ENCODE measurements at places on chromosomes 12 and 14.

- DNase-seq: no peak
These were observed 36.7 kb downstream of the PRICKLE1 start for GRCh38 chr12:42552822-42553221.

- DNase-seq: no peak
These were observed 9.0 kb downstream of the ASIC1 start for GRCh38 chr12:50066402-50066801.

DNA sequence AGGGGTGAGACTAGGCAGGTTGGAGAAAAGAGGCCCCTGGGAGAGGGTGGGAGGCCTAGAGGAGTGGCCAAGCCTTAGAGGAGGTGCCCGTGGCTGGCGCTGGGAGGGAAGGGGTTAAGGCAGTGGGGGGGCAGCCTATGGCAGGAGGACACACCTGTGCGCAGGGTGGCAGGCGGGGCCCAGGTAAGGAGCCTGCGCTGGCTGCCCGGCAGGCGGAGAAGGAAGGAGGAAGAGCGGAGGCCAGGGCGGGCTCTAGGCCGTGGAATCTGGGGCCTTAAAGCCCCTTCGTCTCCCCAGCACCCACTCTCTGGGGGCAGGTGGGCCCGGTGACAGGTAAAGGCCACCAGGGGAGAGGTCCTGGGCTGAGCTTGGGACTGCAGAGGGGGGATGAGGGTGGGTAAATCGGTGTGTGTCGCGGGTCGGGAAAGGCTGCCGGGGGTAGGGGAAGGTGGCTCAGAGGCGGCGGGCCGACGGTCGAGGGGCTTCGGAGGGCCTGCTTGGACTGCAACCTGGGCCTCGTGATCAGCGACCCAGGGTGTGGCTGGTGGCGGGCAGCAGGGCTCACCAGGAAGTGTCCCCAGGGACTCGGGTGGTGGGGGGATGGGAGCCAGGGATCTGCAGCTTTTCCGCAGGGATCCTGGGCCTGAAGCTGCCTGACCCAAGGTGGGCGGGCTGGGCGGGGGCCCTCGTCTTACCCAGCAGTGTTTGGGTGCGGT is 7.3 kb downstream of the PHB2 start:
- no peak for DNase-seq

- no peak for DNase-seq
These were observed 145.9 kb downstream of the DUSP6 start for GRCh38 chr12:89206390-89206789.

GRCh38 chr12:116332705-116333380 is 55.4 kb upstream of the MED13L start:
- DNase-seq: no peak

GRCh38 chr14:96393071-96393691 is 1.3 kb downstream of the AK7 start:
- DNase-seq: no peak

DNA sequence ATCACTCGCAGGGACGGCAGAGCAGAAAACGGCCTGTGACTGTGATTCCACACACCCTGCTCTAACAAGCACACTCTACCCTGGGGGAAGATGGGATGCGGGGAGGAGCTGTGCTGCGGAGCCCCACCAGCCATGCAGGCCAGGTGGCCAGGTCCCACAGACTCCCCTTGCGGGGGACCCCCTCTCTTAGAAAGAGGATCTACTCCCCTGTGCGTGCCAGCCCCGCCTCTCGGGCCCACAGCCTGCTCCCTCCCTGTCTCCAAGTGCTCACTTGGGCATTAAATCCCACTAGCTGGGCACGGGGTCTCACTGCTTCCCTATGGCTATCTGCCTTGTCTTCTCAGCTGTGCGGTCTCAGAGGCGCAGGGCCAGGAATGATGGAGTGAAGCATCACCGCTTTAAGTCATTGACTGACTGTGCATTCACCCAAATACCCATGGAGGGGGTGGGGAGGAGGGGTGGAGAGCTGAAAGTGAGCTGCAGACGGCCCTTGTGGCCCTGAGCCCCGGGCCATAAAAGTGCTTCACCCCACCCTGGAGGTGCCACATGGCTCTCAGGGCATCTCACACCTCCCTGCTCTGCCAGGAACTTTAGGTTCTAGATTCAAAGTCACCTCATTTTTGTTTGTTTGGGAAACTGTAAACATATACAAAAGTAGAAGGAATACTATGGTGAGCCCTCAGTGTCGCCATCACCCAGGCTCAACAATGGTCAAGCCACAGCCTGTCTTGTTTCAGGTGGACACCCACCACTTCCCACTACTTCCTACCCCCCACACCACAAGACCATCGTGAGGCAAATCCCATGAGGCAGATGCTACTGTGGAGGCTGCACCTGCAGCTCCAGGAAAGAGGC is 9.4 kb downstream of the STX2 start:
- DNase-seq: no peak

DNA sequence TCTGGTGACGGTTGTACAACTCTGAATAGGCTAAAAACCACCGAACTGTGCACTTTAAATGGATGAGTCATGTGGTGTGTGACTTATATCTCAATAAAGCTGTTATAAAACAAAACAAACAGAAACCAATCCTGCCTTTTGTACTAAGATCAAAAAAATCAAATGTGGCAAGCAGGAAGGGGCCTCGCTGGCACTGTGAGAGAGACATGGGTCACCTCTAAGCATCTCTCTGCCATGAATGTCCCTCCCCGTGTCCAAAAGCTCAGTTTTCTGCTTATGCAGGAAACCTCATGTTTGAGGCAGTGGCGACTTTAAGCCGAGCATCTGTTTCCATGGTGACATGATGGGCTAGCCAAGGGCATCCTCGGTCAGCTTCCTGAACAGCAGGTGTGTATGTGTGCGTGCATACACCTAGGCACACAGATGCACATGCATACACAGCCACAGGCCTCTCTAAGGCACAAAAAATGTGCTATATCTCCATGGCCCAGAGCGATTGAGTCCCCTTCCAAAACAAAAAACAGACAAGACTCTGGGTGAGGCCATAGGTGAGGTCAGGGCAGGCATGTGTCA is 44.4 kb downstream of the ARL6IP4 start:
- DNase-seq: no peak

All from Panc1 (cell line).